Effector CD8-positive, alpha-beta T cell (primary cell): ENCODE measurements at places on chromosomes 12 and 14.

GRCh38 chr12:93006471-93007208 is 77.5 kb upstream of the EEA1 start:
- DNase-seq = no peak

GRCh38 chr14:36430662-36431084 is 89.4 kb downstream of the NKX2-1 start:
- DNase-seq = no peak

- no peak for DNase-seq
Observed at GRCh38 chr14:37170993-37171392, 1.4 kb downstream of the SLC25A21 start.

DNA sequence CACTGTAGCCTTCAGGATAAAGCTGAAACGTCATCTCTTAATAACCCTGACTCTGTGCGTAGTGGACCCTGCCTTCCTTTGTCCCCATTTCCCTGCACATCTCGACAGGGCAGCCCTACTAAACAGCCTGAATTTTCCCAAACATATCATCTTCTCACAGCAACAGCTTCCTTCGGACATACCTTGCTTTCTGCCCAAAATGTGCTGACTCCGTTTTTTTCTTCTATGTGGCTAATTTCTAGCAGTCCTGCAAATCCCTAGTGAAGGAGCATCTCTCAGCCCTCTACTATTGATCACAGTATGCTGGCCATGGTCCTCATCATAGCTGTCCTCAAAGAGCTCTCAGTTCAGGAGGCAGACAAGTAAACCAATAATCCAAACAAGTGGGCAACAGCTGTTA is 53.1 kb upstream of the PCED1B start:
- no peak for DNase-seq

- DNase-seq = no peak
Observed at GRCh38 chr12:61161961-61162360, 1098.2 kb upstream of the USP15 start.

DNA sequence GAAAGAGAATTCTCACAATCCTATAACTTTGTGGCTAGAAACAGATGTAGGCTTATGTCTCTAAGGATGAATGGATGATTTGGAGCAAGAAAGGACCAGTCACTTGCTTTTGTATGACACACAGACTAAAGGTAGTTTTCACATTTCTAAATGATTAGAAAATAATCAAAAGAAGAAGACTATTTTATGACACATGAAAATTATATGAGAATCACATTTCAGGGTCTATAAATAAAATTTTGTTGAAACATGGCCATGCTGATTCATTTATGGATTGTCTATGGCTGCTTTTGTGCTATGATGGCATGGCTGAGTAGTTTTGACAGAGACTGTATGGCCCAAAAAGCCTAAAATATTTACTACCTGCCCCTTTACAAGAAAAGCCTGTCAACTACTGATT is 49.4 kb upstream of the FRMD6 start:
- DNase-seq = no peak

- no peak for DNase-seq
Observed at GRCh38 chr14:35146711-35147149, 24.4 kb downstream of the PRORP start.

DNA sequence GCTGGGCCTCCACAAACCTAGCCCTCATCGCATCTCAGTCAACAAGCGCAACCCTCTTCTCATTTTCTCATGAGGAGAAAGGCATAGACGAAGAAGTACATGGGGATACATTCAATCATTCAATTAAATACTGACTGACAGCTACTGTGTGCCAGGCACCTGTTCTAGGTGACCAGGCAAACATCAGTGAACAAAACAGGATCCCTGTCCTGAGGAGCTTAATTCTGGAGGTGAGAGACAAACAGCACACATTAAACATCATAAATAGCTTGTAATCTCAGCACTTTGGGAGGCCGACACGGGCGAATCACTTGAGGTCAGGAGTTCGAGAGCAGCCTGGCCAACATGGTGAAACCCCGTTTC is 362 bp upstream of the ACYP1 start:
- DNase-seq = no peak

DNA sequence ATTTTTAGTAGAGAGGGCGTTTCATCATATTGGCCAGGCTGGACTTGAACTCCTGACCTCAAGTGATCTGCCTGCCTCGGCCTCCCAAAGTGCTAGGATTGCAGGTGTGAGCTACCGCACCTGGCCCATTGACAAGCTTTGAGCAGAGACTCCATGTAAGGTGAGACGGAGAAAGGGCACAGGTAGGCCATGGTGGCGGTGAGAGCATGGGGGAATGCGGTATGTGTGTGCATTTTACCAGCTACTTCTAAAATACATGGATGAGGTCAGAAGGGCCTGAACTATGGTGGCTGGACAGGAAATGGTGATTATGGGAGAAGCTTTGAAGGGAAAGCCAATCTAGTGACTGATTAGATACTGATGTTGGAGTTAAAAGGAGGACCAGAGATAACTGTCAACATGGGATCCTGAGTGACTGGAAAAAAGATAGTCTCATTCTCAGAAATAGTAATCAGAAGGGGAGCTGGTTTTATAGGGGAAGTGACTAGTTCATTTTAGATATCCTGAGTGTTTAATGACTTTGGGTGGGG is 21.9 kb upstream of the PTPRB start:
- no peak for DNase-seq

DNA sequence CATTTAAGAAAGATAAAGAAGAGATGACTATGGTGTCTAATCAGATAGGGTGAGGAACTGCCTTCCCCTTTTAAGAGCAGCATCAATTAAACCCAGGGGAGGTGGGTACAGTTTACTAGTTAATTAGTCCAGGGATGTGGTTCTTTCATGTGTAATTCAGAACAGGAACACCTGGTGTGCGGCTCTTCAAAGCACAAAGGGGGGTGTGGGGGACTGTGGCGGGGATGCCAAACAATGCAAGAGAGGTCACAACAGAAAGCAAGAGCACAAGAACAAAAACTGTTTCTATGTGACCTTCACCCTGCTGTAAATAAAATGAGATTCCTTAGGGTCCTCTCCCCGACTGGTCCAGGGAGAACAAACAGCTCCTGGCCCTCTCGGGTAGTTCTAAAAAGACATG is 183.9 kb upstream of the SOX5 start:
- no peak for DNase-seq
